Osteoblast (primary cell): ENCODE measurements at places on chromosomes 4 and X. TPM values are rescaled to one million over a fixed set of nuclear protein-coding genes. Genes with fewer than 3 reads are reported as not detected.

DNA sequence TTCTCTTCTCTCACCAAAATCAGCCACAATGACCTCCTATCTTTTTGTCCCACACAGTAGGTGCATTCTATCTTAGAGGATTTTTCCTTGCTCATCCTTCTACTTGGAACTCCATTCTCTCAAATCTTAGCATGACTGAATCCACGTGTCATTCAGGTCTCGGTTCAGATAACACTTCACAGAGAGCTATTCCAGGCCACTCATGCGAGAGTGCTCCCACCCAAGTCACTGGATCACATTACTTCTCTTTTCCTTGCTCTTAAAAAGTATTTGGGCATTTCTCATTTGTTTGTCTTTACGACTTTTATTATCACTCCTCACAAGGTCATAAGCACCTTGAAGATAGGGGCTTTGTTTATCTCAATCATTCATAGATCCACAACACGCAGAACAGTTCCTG, 647.5 kb upstream of the TENM3 start:
- peaks cover 8% of the 10 kb centered on the region for H3K4me1 ChIP-seq
- H3K4me3 ChIP-seq: no peak overlapping the region
- H3K36me3 ChIP-seq: no peaks in the 10 kb centered on the region
- no peaks in the 10 kb centered on the region for H3K27me3 ChIP-seq
- DNase-seq: no peak

GAGE2A gene
- total RNA-seq: not detected in 2 replicates

- DNase-seq: peak; percentile 76
- H3K4me1 ChIP-seq: peaks cover 44% of the 10 kb centered on the region
- no peaks in the 10 kb centered on the region for H3K27me3 ChIP-seq
- peak overlapping the region; percentile 67 for H3K27ac ChIP-seq
- no peaks in the 10 kb centered on the region for H3K36me3 ChIP-seq
- H3K4me3 ChIP-seq: no peak overlapping the region
These were observed 55.2 kb downstream of the AREG start for GRCh38 chr4:74499986-74500781.

VEGFC gene
- 55.4 and 56.9 TPM in 2 replicates for total RNA-seq

- peaks cover 4% of the 10 kb centered on the region for H3K36me3 ChIP-seq
- no peaks in the 10 kb centered on the region for H3K27me3 ChIP-seq
- peak; percentile 96 for DNase-seq
- H3K4me3 ChIP-seq: peak overlapping the region; percentile 85
- peaks cover 14% of the 10 kb centered on the region for H3K4me1 ChIP-seq
- no peak overlapping the region for H3K27ac ChIP-seq
These were observed 538 bp downstream of the STBD1 start for GRCh38 chr4:76306882-76307659.

DNA sequence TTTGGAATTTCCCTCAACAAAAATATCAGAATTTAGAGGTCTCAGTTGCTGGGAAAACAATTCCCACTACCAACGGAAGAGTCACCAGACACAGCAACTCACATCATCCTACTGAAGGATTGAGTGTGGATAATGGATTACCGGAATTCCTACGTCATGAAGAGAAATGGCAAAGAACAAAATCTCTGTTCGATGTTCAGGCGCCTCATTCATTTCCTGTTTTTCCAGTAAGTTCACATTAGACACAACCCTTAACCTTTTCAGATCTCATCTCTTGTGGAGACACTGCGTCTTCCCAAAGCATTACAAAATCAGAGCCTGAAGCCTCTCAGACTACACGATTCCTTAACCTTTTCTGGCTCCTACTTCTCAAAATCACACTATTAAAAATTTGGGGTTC, 58.5 kb upstream of the CPEB2 start:
- no peak overlapping the region for H3K27ac ChIP-seq
- H3K27me3 ChIP-seq: peaks cover 6% of the 10 kb centered on the region
- no peak overlapping the region for H3K4me3 ChIP-seq
- H3K36me3 ChIP-seq: no peaks in the 10 kb centered on the region
- DNase-seq: no peak

- no peaks in the 10 kb centered on the region for H3K36me3 ChIP-seq
- H3K27me3 ChIP-seq: no peaks in the 10 kb centered on the region
- H3K4me1 ChIP-seq: no peaks in the 10 kb centered on the region
- H3K4me3 ChIP-seq: no peak overlapping the region
- H3K27ac ChIP-seq: no peak overlapping the region
These were observed 243.8 kb downstream of the ADGRL3 start for GRCh38 chr4:61443813-61444510.

RHOXF2 gene
- total RNA-seq: under 0.01 TPM in 1 of 2 replicates, not detected in the other

DNA sequence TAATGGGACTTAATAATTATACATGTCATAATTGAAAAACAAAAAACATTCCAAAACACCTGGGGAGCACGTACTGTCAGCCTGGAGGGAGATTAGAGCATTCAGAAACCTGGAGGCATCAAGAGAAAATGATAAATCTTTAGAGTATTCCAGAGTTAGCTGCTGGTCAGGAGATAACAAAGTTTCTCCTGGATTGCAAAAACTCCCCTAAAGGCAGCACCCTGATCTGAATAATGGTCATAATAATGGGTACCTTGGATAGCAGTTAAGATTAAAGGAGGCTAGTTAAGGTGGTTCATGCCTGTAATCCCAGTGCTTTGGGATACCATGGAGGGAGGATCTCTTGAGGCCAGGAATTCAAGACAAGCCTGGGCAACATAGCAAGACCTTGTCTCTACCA, 15.9 kb upstream of the RAB40A start:
- DNase-seq: no peak
- H3K27ac ChIP-seq: no peak overlapping the region
- H3K4me3 ChIP-seq: no peak overlapping the region
- H3K4me1 ChIP-seq: peaks cover 19% of the 10 kb centered on the region
- no peaks in the 10 kb centered on the region for H3K36me3 ChIP-seq

RTL9 gene
- 0.59 and 0.72 TPM in 2 replicates for total RNA-seq

PAK3 gene
- total RNA-seq: 1.4 and 2.4 TPM in 2 replicates

DNA sequence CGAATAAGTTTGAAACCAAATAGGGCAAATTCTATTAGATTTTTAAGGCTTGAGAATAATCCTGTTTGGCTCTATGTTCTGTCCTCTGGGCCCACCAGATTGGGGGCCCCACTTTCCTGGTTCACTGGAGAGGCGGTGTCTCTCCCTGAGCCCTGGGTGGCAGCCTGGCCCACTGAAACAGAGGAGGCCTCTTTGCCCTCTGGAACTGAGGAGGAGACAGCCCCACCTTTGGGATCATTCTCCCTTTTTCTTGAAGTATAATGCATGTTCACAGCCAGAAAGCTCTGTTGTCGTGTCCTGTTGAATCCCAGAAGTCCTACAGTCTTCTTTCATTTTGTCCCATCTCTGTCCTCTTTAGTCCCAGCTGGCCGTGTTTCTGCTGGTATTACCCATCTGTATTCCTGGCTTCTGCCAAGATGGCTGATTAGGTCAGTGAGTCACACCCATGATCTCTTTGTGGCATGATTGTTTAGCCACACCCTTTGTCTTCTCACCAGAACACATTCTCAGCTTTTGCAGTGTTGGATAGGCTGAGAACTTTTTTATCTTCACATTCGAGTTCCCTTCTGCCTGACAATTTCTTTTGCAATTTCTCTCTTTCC, 8.1 kb upstream of the TBC1D25 start:
- H3K4me3 ChIP-seq: no peak overlapping the region
- H3K27me3 ChIP-seq: no peaks in the 10 kb centered on the region
- peaks cover 10% of the 10 kb centered on the region for H3K36me3 ChIP-seq
- peaks cover 8% of the 10 kb centered on the region for H3K4me1 ChIP-seq
- peak; percentile 86 for DNase-seq

- H3K36me3 ChIP-seq: no peaks in the 10 kb centered on the region
- peak; percentile 79 for DNase-seq
- no peak overlapping the region for H3K4me3 ChIP-seq
- H3K27me3 ChIP-seq: peaks cover 18% of the 10 kb centered on the region
- no peaks in the 10 kb centered on the region for H3K4me1 ChIP-seq
These were observed 52.8 kb downstream of the GPRIN3 start for GRCh38 chr4:89254847-89255246.

DNA sequence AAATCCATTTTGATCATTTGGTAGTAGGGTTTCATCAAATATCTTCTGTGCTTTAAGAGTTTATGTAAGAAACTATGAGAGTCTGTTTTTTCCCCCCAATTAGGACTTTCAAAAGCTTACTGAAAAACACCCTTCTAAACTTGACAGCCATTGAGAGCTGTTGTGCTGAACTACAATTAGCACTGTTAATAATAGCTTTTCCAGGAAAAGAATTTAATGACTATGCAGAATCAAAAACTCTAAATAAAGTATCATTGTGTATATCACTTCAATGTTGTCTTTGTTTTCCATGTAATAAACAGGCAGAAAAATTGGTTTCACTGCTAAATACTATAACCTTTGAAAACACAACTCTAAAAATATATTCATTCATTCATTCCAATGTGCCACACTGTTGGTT, 121.4 kb upstream of the PDE5A start:
- no peaks in the 10 kb centered on the region for H3K27me3 ChIP-seq
- H3K4me3 ChIP-seq: no peak overlapping the region
- no peaks in the 10 kb centered on the region for H3K36me3 ChIP-seq
- H3K4me1 ChIP-seq: peaks cover 37% of the 10 kb centered on the region
- peak overlapping the region; percentile 67 for H3K27ac ChIP-seq
- DNase-seq: no peak

MGAT4D gene
- total RNA-seq: not detected in 2 replicates

- peaks cover 2% of the 10 kb centered on the region for H3K27me3 ChIP-seq
- H3K4me3 ChIP-seq: no peak overlapping the region
- peak; percentile 74 for DNase-seq
- no peaks in the 10 kb centered on the region for H3K36me3 ChIP-seq
These were observed 66.7 kb upstream of the DHX15 start for GRCh38 chr4:24650849-24651640.

DNA sequence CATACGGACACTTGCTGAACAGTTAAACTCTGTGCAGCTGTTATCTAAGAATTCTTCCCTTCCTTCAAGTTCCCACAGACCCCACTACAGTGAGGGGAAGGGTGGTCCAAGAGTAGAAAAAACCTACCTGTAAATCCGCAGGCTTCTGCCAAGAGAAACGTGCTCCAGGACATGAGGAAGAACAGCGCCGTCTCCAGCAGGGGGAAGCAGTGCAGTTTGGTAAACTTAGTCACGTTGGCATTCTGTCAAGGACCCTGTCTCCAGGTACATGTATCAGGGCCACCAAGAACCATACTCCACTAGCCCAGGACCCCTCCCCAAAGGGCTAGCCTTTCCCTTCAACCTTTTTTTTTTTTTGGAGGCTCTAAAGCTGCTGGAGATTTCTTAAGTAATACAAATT, 79.9 kb downstream of the CHST7 start:
- no peak for DNase-seq
- no peak overlapping the region for H3K4me3 ChIP-seq
- H3K27ac ChIP-seq: no peak overlapping the region
- H3K27me3 ChIP-seq: no peaks in the 10 kb centered on the region

GRCh38 chr4:183989931-183990330, 84.8 kb downstream of the STOX2 start:
- no peak for DNase-seq
- H3K27ac ChIP-seq: no peak overlapping the region
- H3K4me1 ChIP-seq: peaks cover 14% of the 10 kb centered on the region
- no peaks in the 10 kb centered on the region for H3K36me3 ChIP-seq
- no peak overlapping the region for H3K4me3 ChIP-seq

GRCh38 chr4:13968723-13969122, 341.2 kb upstream of the BOD1L1 start:
- H3K36me3 ChIP-seq: no peaks in the 10 kb centered on the region
- peaks cover 50% of the 10 kb centered on the region for H3K4me1 ChIP-seq
- H3K27me3 ChIP-seq: no peaks in the 10 kb centered on the region

GRCh38 chrX:20015422-20015821, 24.6 kb upstream of the BCLAF3 start:
- no peaks in the 10 kb centered on the region for H3K36me3 ChIP-seq
- H3K27ac ChIP-seq: no peak overlapping the region
- no peaks in the 10 kb centered on the region for H3K27me3 ChIP-seq
- H3K4me3 ChIP-seq: no peak overlapping the region

ATP2B3 gene
- under 0.01 TPM in 1 of 2 replicates, not detected in the other for total RNA-seq

BMX gene
- not detected in 2 replicates for total RNA-seq

DNA sequence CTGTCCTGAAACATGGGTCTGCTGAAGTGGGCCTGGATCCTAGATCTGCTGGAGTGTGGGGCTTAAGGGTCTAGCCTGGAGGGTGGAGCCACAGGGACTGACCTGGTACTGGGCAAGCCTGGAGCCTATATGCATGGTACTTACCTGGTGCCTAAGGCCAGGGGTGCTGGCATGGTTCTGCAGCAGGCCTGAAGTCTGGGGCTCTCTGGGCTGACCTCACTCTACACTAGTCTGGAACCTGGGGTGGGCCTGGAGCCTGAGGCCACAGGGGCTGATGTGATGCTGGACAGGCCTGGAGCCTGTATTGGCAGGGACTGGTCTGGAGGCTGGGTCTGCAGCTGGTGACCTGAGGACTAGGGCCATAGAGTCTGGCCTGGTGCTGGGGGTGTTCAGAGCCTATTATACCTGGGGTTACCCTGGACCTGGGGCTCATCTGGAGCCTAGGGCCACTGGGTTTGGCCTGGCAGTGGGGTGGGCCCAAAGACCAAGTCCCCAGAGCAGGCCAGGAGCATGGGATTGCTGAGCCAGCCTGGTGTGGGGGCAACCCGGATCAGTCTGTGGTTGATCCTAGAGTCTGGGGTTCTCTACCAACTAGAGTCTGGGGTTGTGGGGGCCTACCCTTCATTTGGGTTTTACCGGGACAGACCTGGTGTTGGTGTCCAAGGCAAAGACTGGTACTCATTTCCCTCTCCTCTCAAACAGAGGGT, 179.6 kb downstream of the SLC4A4 start:
- H3K4me3 ChIP-seq: no peak overlapping the region
- no peak overlapping the region for H3K27ac ChIP-seq
- H3K27me3 ChIP-seq: no peaks in the 10 kb centered on the region
- H3K4me1 ChIP-seq: no peaks in the 10 kb centered on the region

DNA sequence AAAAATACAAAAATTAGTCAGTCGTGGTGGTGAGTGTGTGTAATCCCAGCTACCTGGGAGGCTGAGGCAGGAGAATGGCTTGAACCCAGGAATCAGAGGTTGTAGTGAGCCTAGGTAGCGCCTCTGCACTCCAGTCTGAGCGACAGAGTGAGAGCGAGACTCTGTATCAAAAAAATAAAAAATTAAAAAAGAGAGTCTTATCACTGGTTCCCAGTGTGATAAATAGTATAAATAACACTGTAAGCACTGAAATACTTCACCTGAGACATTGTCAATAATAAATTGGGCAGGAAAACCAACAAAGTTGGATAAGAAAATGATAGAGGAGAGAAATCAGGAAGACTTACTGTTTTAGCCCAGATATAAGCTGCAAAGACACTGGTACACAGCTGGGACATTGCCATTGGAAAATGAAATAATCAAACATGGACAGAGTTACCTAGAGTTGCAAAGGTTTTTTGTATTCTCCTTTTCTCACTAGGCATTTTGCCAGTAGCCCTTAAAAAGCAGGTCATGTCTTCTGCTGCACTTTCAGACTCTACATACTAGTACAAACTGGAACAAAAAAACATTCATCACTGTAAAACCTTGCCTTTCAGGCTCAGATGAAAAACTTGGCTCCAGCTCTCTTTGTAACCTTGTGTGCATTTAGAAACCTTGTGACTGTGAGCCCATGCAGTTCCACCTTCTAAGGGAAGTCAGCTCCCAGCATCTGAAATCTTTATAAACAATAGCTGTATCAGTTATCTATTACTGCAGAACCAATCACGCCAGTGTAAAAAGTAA, 55.0 kb upstream of the PPP1R2C start:
- DNase-seq: no peak
- no peaks in the 10 kb centered on the region for H3K36me3 ChIP-seq
- no peaks in the 10 kb centered on the region for H3K27me3 ChIP-seq
